ENCODE measurements at places on chromosomes 12 and 14.

GRCh38 chr12:113021500-113021899 lies 35.0 kb upstream of the DTX1 start:
- no peak for DNase-seq

DNA sequence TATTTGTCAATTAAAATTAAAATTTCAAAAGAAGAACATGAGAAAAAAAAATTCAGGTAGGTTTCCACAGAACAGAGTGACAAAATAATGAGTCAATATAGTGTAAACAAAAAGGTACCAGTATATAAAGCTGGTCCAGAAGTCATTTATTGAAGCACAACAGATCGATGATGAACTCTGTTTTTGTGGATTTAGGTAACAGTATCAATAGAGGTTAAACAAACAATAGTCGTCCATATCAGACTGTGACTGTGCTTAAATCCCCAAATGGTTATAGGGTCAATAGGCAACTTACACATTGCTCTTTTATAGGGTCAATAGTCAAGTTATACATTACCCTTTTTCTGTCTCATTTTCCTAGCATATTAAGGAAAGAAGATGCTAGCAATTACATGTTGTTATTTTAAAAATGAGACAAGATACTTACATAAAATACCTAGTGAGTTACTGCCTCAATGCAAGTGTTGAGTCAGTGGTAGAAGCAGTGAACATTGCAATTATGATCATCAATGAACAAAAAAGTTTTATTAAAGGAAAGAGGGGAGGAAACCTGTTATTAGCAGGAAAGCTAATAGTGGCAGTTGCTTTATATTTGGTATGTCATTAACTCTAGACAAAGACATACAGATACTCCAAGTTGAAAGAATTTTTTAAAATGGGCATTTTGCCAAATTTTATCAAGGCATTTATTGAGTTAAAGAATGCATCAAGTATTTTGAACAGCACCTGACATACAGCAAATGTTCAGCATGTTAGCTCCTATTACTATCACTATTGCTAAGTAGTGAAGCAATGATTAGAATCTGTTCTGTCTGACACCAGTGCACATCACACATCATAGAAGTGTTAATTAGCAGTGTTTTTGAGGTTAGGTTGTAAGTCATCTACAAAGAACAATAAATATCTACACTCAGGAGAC lies 102.9 kb downstream of the CCER1 start:
- no peak for DNase-seq

- DNase-seq = no peak
These were observed 498.4 kb downstream of the RMST start for GRCh38 chr12:97960741-97961608.

GRCh38 chr12:109595321-109595902 lies 21.8 kb downstream of the MVK start:
- no peak for DNase-seq

- no peak for DNase-seq
These were observed 844 bp downstream of the DPF3 start for GRCh38 chr14:72892879-72893635.

- DNase-seq = no peak
These were observed 114.2 kb downstream of the BRMS1L start for GRCh38 chr14:35940291-35940690.

- no peak for DNase-seq
These were observed 1162.7 kb downstream of the BCL11B start for GRCh38 chr14:98109326-98109725.

- no peak for DNase-seq
These were observed 139.1 kb upstream of the PDZRN4 start for GRCh38 chr12:41049033-41049432.

- DNase-seq = no peak
These were observed 54.2 kb upstream of the PTHLH start for GRCh38 chr12:28026701-28027100.

DNA sequence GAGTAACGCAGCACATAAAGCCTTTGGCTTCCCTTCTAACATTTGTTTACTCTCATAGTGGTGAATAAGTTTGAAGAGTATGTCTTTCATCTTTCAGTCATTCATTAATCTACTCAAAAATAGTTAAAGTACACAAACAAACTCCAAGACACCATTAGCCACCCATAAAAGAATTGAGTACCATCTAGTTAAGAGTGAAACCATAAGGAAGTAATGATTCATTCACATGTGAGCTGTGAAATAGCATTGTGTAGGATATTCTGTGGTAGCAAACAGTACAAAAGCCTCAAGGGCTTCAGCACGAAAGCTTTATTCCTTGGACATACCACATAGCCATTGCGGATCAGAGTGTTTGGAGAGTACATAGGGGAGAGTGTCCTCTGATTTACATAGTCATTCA lies 13.9 kb downstream of the SYT1 start:
- DNase-seq = no peak

GRCh38 chr12:25200703-25201102 lies 5.7 kb downstream of the ETFRF1 start:
- no peak for DNase-seq

DNA sequence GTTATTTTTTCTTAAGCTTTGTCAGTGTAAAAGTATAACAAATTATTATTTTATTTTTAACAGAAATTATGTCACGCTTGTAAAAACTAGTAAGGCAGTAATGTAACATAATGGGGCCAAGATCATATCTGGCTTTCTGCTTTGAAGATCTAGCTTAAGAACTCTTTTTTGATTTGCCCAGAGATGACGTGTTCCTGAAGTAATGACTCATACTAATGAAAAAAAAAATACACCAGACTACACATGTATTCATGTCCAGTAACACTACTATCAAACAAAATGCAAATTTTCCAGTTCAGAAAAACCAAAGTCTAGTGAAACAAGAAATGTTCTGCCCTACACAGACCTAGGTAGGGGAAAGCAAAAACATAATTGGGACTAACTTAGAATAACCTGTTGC lies 432.2 kb upstream of the ATXN7L3B start:
- no peak for DNase-seq

- no peak for DNase-seq
These were observed 760 bp downstream of the ACTN1 start for GRCh38 chr14:68978172-68978911.

DNA sequence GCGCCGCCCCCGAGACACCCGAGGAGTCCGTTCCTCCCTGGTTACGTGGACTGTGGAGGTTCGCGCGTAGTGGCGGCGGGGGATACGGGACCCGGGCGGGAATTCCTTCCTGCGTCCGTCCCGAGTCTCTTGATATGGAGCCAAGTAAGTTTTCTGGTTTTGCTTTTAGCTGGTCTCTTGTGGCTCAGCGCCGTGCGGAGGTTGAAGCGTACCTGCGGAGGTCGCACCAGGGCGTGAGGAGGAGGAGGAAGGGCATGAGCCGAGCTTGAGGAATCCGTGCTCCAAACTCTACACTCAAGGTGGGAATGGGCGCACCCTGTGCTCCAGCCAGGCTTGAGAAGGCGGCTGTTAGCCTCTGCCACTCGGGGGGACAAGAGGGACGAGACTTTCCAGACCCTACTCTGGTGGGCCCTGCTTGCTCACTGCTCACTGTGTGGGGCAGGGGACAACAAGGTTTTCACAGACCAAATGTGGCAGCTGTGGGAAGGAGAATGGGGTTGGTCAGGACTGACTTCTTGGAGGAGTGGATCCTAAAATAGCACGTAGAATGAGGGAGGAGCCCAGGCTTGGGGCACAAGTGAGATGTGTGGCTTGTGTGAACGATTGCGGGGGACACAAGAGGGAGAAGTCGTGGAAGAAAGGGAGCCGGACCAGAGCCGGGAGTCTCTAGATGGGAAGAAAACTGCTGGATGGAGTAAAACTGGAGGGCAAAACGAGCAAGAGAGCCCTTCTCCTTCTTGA lies 577 bp downstream of the ATG101 start:
- no peak for DNase-seq

GRCh38 chr12:122051231-122051876 lies 27.2 kb upstream of the MLXIP start:
- DNase-seq = no peak

DNA sequence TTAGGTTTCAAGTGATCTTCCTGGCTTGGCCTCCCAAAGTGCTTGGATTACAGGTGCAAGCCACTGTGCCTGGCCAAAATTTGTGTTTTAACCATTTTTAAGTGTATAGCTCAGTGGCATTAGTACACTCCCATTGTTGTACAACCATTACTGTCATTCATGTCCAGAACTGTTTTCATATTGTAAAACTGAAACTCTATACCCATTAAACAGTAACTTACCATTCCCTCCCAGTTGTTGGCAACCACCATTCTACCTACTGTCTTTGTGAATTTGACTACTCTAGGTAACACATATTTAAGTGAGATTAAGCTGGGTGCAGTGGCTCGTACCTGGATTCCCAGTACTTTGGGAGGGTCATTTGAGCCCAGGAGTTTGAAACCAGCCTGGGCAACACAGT lies 67.3 kb upstream of the KCNH3 start:
- no peak for DNase-seq

DNA sequence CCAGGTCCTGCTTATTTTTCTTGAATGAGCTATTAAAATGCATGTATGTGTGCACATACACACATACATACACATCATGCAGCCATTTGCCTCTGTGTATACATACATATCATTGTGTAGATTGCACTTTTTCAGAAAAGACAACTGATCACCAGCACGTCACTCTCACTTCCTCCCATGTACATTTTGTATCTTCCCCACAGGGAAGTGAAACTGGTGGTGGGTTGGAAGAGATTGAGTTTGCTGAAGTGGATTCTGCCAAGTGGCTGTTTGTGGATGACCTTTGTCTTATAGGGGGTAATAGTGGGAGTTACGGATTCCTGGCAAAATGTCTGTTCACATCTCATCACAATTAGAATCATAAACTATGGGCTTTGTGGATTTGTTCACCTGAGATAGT lies 448.6 kb downstream of the RAD51B start:
- no peak for DNase-seq

Measured in smooth muscle cell of the brain vasculature (primary cell).